Peyer's patch (tissue), 4 donors: ENCODE measurements at places on chromosomes 3 and 15. TPM values are rescaled to one million over a fixed set of nuclear protein-coding genes. Genes with fewer than 3 reads are reported as not detected.

The SCAMP5 gene
- 42.3 TPM for total RNA-seq

GRCh38 chr15:89912145-89912673 is 543 bp downstream of the ARPIN start:
- no peaks in the 10 kb centered on the region for H3K27me3 ChIP-seq
- peaks cover 15% of the 10 kb centered on the region for H3K4me1 ChIP-seq
- H3K36me3 ChIP-seq: no peaks in the 10 kb centered on the region

- H3K4me3 ChIP-seq: no peak overlapping the region
- no peak for DNase-seq
- no peaks in the 10 kb centered on the region for H3K4me1 ChIP-seq
- H3K36me3 ChIP-seq: no peaks in the 10 kb centered on the region
- H3K27ac ChIP-seq: no peak overlapping the region
- no peaks in the 10 kb centered on the region for H3K27me3 ChIP-seq
Measured at GRCh38 chr3:142657033-142657432, 60.8 kb downstream of the PLS1 start.

The PLSCR2 gene
- not detected for total RNA-seq

DNA sequence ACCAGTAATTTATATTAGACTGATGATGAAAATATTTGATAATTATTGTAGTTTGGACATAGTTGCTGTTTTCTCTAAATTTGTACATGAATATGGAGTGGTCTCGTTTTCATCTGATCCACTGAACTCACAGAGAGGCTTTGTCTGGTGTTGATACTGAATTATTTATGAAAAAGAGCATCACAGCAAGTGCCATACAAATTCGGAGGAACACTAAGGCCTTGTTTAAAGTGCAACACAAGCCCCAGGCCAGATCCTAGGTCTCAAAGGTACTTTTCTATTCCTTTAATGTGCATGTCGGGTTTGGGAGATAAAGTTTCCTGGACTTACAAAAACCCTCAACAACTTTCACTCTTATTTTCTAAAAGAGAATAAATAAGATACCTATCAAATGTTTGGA is 796.8 kb upstream of the EPHA6 start:
- H3K4me3 ChIP-seq: no peak overlapping the region
- no peaks in the 10 kb centered on the region for H3K36me3 ChIP-seq
- H3K27me3 ChIP-seq: no peaks in the 10 kb centered on the region
- no peaks in the 10 kb centered on the region for H3K4me1 ChIP-seq

The P3H2 gene
- 0.70 TPM for total RNA-seq

DNA sequence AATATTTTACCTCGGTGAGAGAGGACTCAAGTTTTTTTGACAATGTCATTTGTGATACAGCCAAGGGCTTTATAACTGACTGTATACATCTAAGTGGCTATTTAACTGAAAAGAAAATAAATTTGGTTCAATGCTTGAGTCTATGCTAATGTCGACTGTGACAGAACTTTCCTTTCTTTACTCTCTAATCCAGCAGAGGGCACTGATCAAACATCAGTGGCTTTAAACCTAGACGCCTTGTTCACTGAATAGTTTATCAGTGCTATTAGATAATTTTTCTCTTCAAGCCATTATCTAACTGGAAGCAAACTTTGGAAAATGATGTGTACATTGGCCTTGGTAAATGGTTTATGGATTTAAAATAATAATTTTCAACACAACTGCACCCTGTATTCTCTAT is 285.1 kb downstream of the CHL1 start:
- no peak overlapping the region for H3K4me3 ChIP-seq
- H3K36me3 ChIP-seq: no peaks in the 10 kb centered on the region
- no peak overlapping the region for H3K27ac ChIP-seq

The IQCH gene
- total RNA-seq: 0.83 TPM

DNA sequence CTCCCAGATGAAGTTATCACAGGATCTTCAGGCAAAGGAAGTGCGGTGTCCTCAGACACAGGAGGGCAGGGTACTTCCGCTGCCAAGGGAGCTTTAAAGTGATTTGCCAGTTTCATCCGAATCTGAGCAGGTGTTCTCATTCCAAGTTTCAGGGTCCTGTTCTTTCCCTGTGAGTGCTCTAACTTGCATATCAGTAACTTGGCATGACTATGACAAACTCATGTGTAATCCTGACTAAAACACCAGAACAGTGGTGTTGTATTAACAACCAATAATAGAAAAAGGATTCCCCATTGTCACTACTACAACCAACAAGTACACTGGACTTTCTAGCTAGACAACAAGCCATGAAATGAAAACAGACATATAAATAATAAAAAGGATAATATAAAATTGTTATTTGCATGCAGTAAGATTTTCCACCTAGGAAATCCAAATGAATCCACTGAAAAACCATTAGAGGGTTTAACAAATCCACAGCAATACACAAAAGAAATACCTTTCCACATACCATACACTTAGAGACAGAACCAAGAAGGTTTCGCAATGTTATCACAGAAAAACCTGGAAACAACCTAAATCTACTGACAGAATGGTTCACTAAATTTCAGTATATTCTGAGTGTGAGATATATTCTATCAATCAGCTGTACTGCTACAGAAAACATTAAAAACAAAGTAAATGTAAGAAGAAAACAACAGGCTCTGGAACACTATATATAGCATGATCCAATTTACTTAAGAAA is 40.9 kb upstream of the RPL35A start:
- no peaks in the 10 kb centered on the region for H3K36me3 ChIP-seq
- H3K27ac ChIP-seq: no peak overlapping the region
- H3K4me3 ChIP-seq: no peak overlapping the region

- no peak for DNase-seq
- H3K27ac ChIP-seq: no peak overlapping the region
- no peak overlapping the region for H3K4me3 ChIP-seq
- H3K4me1 ChIP-seq: no peaks in the 10 kb centered on the region
- no peaks in the 10 kb centered on the region for H3K36me3 ChIP-seq
- no peaks in the 10 kb centered on the region for H3K27me3 ChIP-seq
Measured at GRCh38 chr3:129722527-129722926, 116.1 kb upstream of the PLXND1 start.

The RNF123 gene
- 74.3 TPM for total RNA-seq

- no peaks in the 10 kb centered on the region for H3K36me3 ChIP-seq
- no peak overlapping the region for H3K4me3 ChIP-seq
- no peak for DNase-seq
- no peak overlapping the region for H3K27ac ChIP-seq
Measured at GRCh38 chr15:48625126-48625525, 20.4 kb downstream of the FBN1 start.

The MYH15 gene
- total RNA-seq: not detected

DNA sequence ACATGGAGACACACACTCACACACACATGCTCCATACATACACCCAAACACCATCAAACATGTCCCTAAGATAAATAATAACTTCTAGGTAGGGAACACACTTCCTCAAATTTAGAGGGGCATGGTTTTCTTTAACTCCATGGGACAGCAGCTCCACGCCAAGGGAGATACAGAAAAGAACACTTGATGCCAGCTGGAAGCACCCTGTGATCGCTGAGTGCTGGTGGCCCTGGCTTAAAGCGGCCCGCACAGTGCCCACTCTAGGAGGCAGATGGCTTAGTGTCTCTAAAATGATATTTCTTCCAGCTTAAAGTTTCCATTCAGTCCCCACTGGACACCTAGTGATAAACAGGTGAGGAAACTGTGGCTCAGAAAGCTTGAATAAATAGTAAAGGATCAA is 232.9 kb downstream of the UACA start:
- H3K27me3 ChIP-seq: no peaks in the 10 kb centered on the region
- H3K4me3 ChIP-seq: no peak overlapping the region
- H3K4me1 ChIP-seq: peaks cover 13% of the 10 kb centered on the region
- H3K27ac ChIP-seq: no peak overlapping the region
- no peak for DNase-seq
- no peaks in the 10 kb centered on the region for H3K36me3 ChIP-seq

DNA sequence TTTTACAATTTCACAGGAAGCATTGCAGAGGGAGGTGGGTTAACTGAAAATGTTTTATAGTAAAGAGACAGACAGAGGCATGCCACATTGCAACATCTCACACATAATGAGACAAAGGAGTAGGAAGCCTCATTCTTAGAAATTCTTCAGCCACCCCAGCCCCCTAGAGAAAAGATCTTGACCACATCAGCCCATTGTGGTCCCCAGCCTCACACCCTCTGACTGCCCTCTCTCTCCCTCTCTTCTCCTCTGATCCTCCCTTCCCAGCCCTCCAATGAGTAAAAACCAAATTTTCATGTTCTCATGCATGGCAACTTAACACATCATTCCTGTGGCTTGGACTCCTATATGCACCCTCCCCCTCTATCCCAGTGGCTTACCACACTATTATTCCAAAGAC is 174.1 kb downstream of the UACA start:
- no peak overlapping the region for H3K27ac ChIP-seq
- H3K4me3 ChIP-seq: no peak overlapping the region
- no peak for DNase-seq

DNA sequence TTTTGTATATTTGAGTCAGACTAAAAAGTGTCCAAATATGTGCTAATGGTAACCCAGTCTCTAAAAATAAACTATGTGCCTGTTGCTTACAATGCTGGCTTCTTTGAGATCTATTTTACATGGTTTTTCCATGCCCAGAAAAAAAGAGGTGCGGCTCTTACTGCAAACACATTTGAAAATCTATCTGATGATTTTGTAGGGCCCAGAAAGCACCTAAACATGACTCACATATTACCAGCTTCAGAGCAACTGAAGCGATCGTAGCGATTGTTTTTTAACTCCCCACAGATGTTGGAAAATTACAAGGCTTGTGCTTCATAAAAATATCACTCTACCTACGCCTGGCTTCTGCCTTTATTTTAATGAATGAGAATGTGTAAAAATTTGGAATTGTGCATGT is 53.5 kb downstream of the SUCNR1 start:
- DNase-seq: no peak
- H3K27me3 ChIP-seq: no peaks in the 10 kb centered on the region
- no peaks in the 10 kb centered on the region for H3K4me1 ChIP-seq
- H3K4me3 ChIP-seq: no peak overlapping the region
- no peak overlapping the region for H3K27ac ChIP-seq
